ENCODE measurements at places on chromosomes 2 and 18. TPM values are rescaled to one million over a fixed set of nuclear protein-coding genes. Genes with fewer than 3 reads are reported as not detected.

GRCh38 chr2:96265349-96265839 is 403 bp downstream of the TMEM127 start:
- DNase-seq: no peak

DNA sequence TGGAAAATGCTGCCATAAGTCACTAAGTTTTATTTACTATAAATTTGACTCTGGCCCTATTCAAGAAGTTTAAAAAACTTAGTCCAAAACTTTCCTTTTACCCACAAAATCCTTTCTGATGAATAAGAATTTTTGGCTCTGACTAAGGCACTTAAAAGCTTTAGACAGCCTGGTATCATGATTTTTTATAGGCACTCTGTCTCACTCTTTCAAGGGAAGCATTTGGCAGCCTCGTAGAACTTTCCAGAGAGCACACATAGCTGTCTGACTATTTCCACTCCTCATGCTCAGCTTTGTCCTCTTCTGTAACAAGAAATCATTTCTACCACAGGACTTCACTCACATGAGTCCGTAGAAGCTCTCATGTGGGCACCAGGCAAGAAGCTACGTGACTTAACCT is 32.3 kb upstream of the XDH start:
- no peak for DNase-seq

DNA sequence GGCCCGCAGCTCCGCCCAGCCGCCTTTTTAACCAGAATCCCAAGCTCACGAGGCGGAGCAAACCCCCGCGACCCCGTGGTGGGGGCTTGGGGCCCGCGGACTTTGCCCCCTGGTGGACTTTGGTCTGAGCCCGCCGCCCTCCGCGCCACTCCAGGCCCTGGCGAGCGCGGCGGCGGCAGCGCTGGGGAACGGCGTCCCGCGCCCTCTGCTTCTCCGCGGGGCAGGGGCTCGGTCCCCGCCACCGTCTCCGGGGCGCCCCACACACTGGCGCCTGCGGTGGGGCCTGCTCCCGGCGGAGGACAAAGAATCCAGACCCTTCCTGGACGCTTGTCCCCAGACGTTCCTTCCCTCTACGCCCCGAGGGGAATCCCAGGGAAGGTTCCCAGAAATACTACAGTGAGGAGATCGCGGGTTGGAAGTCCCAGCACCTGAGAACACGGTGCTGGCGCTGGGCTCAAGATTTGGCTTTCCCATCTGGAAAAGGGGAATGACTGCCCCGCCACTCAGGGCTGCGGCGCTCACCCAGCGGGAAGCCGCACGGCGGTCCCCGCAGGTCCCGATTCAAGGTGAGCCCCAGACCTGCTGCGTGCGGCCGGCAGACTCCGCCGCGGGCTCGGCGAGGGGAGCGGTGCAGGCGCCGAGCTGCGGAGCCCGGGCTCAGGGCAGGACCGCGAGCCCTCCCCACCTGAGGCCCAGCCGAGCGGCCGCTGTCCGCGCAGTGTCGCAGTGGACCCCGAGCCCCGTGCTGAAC is at the start of gene HAAO:
TSS of gene HAAO (minus strand) at position 1 of the 751 bp plus-strand sequence. CDS start 47 bp downstream, outside the sequence.
- peak; percentile 54 for DNase-seq

GRCh38 chr2:32495139-32495538 is 132.7 kb upstream of the TTC27 start:
- no peak for DNase-seq

GRCh38 chr2:218547978-218548377 is 20.2 kb downstream of the USP37 start:
- no peak for DNase-seq

GRCh38 chr18:39105104-39105503 is 1539.5 kb upstream of the CELF4 start:
- DNase-seq: no peak

DNA sequence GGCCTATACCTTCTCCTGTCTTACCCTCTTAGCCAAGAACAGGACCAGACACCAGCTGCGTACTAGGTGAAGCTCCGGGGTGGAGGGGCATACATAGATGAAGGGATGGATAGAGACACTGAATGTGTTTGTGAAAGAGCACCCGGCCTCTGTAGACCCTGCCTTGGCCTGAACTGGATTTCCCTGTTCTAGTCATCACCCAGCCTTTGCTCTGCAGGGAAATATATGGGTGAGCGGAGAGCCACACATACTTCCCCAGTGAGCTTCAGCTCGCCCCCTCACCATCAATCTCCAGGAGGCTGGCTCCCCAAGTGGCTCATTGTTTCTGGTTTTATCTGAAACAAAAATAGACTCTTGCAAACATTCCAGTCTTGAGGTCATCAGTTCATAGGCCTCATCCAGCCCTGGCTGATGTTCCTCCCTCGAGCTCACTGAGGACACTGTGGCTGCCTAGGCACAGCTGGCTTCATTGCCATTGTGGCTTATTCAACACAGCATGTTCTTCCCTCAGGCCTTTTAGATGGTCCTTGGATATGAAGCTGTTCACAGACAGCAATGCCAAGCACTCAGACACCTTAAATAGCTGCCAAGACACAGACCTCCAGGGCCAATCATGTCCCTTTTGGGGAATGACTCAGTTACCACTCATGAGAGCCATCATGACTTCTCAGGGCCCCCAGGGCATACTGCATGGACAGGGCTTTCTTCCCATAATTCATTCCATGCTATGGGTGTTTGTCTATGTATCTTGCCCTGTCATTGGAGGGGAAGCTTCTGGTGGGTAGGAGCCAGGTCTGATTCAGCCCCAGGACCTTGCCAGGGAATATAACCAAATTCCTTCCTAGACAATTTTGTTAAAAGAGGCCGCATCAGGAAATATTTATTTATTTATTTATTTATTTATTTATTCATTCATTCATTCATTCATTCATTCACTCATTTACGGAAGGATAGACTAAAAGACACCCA is 82.4 kb downstream of the TTC32 start:
- peak; percentile 54 for DNase-seq

DNA sequence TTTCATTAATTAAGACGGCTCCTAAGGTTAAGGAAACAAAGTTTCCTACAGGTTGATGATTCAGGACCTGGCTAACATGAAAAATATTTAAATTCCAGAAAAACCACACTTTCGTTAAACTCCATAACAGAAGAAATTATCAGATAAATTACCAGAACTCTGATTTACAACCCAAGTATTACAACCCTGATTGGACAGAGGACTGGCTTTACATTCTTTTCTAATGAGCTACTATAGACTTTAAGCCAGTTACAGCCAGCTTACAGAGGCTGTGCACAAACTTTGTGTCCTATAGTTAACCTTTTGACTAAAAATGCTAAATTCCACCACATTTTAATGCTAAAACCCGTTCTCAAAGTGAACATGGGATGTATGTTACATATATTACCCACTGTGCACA is 458.6 kb downstream of the KCNJ3 start:
- DNase-seq: no peak

DNA sequence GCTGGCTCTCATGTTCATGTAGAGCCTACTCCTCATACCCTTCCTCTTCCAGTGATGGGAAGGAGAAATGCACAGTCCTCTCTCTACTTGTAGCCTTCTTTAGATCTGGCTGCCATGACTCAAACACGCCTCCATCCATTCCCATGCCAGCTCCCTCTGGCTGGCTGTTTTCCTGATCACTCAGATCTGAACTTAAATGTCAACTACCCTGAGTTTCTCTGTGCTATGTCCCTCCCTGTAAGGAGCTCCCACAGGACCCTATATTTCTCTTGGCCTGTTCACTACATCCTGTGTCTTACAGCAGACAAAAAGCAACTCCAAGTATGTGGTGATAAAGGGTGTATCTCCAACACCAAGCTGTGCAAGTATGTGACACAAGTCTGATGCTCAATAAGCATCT is 152.4 kb downstream of the TCF4 start:
- no peak for DNase-seq

DNA sequence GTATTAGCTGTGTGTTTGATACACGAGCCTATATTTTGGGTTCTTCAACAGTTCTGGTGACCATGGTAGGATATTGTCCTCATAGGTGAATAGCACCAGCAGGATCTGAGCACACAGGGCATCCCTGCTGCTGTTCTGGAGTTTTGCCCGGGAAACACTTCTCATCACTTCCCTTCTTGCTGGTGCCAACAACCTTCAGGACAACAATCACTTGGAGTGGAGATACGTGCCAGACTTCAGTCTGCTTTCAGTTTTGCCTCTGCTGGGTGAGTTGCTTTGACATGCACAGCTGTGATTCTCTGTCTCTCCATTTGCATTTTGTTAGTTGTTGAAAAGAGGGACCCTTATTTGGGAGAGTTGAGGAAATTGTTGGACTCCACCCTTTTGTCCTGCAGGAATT is 1347.2 kb upstream of the DDX18 start:
- DNase-seq: no peak

GRCh38 chr2:97995026-97995733 is 568 bp downstream of the TMEM131 start:
- peak; percentile 79 for DNase-seq

GRCh38 chr2:238861013-238861730 is 13.3 kb downstream of the TWIST2 start:
- DNase-seq: no peak

DNA sequence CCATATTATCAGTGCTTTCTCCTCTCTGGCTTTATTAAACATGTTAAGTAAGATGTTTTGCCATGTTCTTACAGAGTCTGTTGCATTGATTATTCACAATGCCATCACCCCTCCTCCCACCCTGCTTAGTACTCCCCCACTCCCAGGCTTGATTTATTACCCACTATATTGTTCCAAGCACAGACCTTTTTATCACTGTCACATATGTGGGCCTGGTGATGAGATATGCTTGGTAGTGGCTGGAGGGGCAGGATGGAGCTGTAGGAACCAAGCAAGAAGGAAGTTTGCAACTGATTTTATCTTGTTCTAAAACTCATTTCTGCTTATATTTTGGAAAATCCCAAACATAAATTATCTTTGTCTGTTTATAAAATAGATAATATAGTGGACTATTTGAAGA is 748.2 kb upstream of the CELF4 start:
- DNase-seq: no peak

DNA sequence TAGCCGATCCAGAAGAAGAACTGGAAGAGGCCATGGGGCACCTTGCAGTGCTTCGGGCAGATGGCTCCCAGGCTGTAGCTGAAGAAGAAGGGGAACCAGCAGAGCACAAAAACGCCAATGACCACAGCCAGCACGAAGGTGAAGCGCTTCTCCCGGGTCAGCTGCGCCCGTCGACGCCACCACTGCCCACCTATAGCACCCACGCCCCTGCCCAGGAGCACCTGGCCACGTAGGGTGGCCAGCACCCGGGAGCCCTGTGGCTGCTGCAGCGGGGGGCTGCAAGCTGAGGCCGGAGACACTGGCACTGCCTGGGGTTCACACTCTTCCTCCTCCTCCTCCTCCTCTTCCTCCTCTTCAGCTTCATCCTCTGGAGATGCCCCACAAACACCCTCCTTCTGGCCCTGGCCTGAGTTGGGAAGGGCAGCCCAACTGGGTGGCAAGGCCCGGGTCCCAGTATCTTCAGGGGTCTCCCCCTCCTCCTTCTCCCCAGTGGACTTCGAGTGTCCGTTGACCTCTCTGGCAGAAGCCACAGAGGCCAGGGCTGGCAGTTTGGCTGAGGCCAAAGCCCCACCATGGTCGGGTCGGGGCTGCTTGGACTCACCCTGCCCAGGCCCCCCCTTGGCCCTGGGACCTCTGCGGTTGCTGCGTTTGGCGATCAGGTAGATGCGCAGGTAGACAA is 1.3 kb downstream of the ADRA2B start:
- no peak for DNase-seq

GRCh38 chr2:158969715-158970240 is 1.3 kb downstream of the TANC1 start:
- peak; percentile 42 for DNase-seq

DNA sequence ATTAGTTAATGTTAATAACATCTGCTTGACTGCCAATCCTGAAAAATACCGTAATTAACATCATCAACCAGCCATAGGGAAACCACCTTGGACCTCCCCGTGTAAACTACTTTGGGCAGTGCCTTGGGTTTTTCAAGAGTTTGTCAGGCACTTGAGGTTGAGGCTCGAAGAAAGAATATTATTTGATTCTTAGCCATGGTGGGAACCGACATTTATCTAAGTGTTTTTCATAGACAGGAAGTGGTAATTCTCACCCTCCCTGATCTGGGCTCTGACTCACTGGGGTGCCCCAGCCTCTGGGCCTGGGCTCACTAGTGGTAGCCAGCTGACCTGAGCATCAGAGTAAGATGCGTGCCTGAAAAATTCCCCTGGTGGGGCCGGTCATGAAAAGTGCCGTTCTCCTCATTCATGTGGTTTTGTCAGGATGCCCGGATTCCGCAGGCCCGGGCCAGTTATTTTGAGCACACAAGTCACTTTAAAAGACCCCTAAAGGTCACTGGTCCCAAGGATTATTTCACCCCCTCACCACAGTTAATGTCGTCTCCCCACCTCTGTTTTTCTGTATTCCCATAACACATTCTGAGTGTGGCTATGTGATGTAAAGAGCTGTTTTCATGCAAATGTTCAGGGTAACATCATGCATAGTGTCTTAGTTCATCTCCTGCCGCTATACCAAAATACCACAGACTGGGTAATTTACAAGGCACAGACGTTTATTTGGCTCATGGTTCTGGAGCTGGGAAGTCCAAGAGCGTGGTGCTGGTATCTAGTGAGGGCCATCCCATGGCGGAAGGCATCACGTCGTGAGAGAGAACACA is 21.6 kb upstream of the SPATA3 start:
- peak; percentile 90 for DNase-seq

GRCh38 chr18:10928011-10928771 is 221.2 kb downstream of the PIEZO2 start:
- no peak for DNase-seq

DNA sequence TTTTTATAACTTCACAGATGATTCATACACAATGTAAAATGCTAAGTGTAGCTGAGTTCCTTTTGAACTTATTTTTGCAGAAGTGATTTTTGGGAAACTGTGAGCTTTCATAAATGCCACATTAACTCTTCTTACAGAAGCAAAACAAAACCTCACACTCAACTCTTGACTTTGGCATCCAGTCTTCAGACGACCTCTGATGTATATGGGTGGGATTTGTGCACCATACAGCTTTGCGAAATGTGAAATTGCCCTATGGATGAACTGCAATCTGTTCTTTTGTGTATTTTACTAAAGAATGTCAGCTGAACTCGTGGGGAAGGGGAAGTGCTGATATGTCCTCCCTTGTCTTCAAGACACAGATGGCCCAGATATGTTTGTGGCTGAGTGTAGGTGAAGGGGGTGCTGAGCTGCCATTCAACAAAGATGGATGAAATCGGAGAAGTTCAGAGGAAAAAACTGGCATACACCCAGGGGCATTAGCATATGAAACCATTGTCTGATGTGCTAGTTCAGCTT is 218.3 kb downstream of the PTGR3 start:
- no peak for DNase-seq

DNA sequence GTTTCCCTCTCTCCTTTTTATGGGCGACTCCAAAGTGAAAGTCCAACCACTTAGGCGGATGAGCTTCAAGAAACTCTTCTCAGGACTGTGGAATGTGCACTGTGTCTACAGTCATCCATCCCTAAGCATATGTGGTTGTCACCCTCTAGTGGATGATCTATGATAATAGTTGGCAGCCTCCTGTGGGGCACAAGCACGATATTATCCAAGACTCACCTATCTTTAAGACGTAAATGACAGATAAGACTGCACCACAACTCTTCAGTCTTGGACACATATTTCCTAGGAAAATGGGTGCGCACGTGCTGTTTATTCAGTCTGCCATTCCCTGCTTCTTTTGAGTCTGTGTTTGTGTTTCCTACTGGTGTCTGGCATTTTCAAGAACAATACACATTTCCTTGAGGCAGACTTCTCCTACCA is 145.5 kb upstream of the CTAGE1 start:
- DNase-seq: peak; percentile 79

OSGEPL1 gene
- 12.5 TPM for total RNA-seq

SERPINB12 gene
- not detected for total RNA-seq

PXDN gene
- total RNA-seq: 129 TPM

INHA gene
- 11.4 TPM for total RNA-seq

OTOS gene
- not detected for total RNA-seq

MEIS1 gene
- 92.6 TPM for total RNA-seq

IL36RN gene
- not detected for total RNA-seq
